ENCODE measurements at places on chromosomes 2 and 18. TPM values are rescaled to one million over a fixed set of nuclear protein-coding genes. Genes with fewer than 3 reads are reported as not detected.

DNA sequence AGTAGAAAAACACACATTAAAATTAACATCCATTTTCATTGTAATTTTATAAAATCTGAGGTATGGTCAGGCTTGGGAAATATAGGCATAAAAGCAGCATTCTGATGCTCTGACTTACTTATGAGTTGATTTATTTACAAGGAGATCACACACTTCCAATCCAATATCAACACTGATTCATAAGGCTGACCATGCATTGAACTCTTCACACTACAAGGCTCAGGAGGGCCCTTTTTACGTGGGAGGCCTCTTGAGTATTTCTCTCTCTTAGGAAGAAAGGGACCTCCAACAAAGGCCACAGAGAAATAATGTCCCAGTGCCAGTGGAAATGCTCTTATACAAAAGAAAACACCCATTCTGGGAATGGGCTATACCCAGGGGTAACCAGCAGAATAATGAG is 222.8 kb downstream of the NAPG start:
- no peaks in the 10 kb centered on the region for H3K4me1 ChIP-seq
- no peaks in the 10 kb centered on the region for H3K27me3 ChIP-seq
- no peaks in the 10 kb centered on the region for H3K36me3 ChIP-seq
- no peak overlapping the region for H3K27ac ChIP-seq

ATOH8 gene
- total RNA-seq: 0.54 TPM

DNA sequence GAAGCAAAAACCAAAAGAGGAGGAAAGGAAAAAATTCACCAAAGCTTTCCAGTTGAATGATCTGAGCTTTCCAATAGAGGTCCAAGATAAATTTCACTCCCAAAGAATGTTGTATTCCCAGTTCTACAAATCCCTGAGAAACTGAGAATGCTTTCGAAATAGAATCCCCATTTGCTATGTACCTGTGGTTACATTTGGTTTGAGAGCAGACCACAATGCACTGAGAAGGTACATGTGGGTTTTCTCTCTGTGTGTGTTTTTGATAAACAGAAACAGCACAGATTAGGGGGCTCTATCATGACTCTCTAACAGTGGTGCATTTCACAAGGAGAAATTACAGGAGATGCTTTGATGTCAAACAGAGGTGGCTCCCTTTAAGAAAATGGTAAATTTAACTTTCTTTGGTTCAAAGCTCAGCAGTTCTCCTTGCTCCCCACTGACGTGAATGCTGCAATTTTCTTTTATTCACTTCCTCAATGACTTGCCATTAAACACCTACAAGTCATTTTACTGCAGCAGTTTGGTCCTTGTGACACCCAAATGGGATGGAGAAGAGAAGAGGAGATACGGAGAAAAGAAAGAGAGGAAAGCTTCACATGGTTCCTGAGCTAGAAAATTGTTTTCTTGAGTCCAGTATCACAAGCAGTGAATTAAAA is 108.7 kb downstream of the EPHA4 start:
- no peaks in the 10 kb centered on the region for H3K27me3 ChIP-seq
- no peak for DNase-seq
- no peak overlapping the region for H3K27ac ChIP-seq
- H3K4me1 ChIP-seq: peaks cover 6% of the 10 kb centered on the region

DNA sequence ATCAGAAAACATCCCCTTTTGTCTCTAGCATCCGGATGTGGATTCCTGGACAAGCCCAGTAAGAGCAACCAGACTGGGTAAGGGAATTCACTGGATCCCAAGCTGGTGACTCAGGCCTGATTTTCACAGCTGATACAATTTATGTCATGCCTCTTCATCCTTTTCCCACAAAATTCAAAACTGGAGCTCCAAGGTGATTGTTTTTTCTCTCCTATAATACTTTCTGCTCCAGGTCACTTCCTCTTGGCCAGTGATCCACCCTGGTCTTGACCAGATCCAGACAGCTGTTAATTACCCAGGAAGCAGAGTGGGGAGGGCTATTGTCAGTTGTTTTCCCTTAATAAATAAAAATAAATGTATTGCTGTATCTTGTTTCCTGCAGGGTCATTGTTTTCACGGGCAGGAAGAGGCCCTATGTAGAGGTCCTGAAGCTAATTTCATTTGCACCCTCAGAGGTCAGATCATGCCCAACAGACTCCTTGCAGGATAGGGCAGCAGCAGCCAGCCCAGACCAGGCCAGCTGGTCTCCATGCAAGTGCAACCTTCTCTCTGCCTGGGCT is 57.6 kb downstream of the EVA1A start:
- no peak overlapping the region for H3K4me3 ChIP-seq
- H3K27me3 ChIP-seq: no peaks in the 10 kb centered on the region
- H3K27ac ChIP-seq: no peak overlapping the region

DNA sequence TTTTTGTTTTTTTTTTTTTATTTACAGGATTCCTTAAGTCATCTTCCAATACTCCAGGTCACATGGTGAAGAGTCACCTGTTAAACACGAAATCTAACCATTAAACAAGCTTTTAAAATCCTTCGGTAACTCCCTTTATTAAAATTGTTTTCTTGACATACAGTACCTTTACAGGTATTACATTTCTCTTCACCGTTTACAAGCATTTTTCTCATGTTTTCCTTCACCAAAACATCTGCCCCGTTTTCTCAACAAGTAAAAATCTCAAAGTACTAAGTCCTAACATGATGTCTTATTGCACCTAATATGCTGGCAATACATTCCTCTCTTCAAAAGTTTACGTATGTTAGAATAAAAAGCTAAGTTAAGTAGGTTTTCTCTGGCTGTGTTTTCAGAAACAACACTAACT is 1.1 kb downstream of the PUM2 start:
- H3K4me1 ChIP-seq: peaks cover 5% of the 10 kb centered on the region
- no peaks in the 10 kb centered on the region for H3K36me3 ChIP-seq
- peak overlapping the region; percentile 100 for H3K4me3 ChIP-seq
- peak overlapping the region; percentile 100 for H3K27ac ChIP-seq
- no peak for DNase-seq
- no peaks in the 10 kb centered on the region for H3K27me3 ChIP-seq

DNER gene
- 14.6 TPM for total RNA-seq

SH2D6 gene
- total RNA-seq: not detected
